KBM-7 (cell line): ENCODE measurements at places on chromosomes 13 and 19.

DNA sequence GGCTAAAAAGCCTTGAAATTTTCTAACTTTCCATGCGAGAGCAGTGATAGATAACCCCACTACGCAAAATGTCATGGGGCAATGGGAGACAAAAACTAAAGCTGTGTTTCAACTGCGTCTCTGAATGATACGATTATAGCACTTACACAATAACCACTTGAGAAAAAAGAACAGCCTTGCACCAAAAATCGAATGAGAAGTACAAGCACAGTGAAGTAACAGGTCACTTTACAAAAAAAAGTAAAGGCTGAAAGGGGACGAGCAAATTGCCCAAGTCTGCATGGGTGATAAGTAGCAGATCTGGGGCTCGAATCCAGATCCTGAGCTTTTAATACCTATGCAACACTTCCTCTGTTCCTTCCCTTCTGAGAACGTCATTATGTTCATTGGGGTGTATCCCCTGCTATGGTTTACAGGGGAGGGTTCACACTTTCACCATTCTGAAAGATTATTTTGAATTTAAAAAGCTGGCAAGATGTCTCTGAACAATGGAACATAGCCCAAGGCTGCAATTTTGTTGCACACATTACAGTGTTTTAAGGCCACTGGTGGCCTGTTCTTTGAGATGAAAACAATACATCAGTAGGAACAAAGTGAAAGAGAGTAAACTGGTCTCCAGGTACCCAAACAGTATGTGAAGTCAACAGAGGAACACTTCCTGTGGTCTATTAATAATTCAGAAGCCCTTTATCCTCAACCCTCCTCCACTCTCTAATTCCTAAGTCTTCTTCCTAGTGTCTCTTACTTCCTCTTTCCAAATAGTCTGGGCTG, 3.2 kb downstream of the CPB2 start:
- peak; percentile 65 for DNase-seq

- DNase-seq, result no peak
Observed at GRCh38 chr13:31036731-31037695, 104.6 kb downstream of the TEX26 start.

- no peak for DNase-seq
Observed at GRCh38 chr13:113631341-113632095, 26.5 kb downstream of the ATP4B start.

DNA sequence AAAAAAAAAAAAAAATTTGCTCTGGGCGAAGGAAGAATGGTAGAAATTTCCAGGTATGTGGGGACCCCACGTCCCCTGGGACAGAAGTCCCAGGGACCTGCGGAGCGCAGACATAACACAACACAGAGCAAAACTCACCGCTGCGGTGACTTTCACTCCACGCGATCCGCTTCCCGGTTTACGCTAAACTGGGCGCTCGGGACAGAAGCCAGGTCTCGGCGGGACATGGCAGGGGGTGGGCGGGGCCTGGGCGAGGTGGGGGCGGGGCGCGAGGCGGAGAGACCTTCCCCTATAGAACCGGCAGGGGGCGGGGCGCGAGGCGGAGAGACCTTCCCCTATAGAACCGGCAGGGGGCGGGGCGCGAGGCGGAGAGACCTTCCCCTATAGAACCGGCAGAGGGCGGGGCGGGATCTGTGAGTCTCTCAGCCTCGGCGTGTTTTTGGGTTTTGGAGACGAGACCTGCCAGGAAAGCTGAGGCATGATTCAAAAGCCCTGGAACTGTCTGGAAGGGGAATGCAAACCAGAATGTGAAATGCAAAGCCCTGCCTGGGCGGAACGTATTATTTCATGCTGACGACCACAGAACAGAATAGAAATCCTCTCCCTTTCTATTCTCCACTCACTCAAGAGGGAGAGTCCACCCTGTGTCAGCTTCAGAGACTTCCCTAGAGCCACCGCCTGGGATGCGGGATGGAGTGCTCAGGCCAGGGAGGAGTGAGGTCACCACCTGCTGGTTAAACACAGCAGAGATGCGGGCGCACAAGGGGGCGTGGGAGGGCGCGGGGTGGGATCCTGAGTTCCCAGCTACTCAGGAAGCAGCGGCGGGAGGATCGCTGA, 20.2 kb upstream of the ERVV-1 start:
- DNase-seq, result peak; percentile 68

- DNase-seq, result peak; percentile 84
Observed at GRCh38 chr19:35154525-35155406, at the start of gene FXYD5. FXYD5 (plus strand) TSS chr19:35154735; CDS start chr19:35155551, 816 bp downstream.

DNA sequence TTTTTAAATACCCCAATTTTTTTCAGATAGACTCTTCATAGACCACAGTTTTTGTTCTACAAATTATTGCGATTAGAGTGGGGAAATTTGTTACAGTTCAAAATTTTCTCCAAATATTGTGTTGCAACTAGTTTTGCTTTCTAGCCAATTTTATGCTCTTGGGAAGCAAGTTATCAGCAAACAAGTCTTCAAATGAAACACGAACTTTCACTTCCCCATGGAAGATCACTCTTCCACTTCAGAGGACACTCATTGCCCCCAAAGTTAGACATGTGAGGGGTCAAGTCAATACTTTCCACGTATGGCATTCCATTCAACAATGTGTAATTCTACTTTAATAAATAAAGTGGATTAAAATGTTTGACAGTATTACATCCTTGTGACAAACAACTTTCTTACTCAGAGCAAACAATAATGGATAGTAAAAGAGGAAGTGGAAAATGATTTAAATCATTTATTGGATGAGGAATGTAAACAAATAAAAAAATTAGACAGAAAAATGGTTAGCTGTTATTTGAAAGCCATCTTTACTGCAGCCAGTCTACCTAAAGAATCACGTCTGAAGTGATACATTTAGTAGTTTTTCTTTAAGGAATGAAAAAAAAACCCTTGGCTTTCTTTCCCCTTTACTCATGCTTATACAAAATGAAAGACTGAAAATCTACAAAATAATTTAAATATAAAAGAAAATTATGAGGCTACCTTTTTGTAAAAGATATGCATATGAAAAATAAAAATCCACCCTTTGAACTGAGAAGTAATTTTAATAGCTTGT, 41.2 kb upstream of the TNFSF11 start:
- DNase-seq, result no peak

- no peak for DNase-seq
Observed at GRCh38 chr19:35303357-35303915, 11.5 kb downstream of the MAG start.

GRCh38 chr19:10811391-10812111, 24.5 kb downstream of the TMED1 start:
- no peak for DNase-seq

GRCh38 chr13:98370806-98371515, 193.9 kb upstream of the RNF113B start:
- no peak for DNase-seq

GRCh38 chr19:47106821-47107201, 6.8 kb downstream of the ZC3H4 start:
- no peak for DNase-seq

DNA sequence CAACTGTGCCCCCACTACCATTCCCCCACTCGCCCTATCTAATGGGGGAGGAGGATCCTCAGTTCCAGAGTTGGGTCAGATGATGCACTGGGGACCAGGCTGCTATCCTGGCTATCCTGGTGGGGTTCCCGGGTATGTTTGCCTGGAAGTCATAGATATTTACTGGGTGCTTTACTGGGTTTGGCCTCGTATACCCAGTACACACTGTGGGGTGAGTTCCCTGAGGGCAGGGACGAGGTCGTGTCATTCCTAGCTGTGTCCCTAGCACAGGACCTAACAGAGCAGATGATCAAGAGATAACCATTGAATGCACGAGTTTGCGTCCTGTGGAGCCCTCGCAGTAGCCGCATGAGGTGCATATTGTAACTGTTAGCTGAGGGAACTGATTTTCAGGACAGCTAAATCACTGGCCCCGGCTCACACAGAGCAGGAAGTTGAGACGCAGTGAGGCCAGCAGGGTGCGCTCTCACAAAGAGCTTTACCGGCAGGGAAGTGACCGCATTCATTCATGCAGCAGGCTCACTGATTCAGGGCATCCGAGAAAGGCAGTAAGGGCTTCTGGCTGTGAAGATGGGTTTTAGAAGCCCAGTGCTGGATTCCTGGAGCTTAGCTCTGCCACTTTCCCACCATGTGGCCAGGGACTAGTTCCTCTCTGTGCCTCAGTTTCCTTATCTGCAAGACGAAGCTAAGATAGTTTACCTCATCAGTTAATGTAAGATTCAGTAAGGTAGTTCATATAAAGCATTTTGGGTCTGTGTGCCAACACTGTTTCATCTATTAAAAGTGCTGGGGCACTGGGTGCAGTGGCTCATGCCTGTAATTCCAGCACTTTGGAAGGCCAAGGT, 6.0 kb downstream of the RUVBL2 start:
- peak; percentile 70 for DNase-seq

DNA sequence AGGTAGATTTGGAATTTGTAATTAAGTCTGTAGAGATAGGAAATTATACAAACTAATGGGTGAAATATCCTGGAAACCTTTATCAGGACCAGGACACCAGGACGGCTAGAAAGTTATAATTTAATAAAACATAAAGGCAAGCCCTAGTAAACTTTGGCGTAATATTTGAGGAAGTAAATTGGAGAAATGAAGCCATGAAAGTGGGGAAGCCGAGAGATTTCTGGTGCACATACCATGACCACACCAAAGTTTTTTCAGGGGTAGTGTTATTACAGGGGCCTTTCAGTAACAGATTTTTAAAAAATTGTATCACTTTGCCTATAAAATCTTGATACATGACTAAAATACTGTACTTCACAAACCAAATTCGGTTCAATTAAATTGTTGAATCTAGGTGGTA, 54.7 kb upstream of the URAD start:
- peak; percentile 47 for DNase-seq

DNA sequence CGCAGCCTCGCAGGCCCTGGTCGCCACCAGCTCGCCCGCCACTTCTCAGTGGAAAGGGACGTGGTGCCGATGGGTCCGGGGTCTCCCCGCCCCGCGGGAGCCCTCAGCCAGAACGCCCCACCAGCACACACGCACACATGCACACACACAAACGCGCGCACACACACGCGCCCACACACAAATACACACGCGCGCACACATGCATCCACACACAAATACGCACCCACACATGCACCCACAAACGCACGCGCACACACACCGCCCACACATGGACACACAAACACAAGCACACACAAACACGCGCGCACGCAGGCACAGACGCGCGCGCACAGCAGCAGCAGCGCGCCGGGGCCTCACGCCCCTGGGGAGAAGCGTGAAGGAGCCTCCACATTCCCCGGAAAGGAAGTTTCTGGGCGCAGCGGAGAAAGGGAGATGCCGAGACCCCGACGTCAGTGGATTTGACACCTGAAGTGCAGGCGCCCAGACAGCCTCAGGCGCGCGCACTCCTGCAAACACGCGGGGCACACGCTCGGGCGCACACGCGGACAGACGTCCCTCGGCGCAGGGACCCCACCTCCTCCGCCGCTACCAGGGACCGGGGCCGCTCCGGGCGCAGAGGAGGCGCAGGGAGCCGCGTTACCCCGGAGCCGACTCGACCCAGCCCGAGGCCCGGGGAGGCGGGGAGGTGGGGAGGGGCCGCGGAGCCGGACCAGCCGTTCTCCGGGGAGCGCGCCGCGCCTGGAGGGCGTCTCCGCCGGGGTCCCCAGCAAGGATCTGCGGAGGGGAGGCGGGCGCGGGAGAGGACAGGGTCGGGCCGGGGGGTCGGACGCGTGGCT, 622 bp downstream of the RASA3 start:
- no peak for DNase-seq

DNA sequence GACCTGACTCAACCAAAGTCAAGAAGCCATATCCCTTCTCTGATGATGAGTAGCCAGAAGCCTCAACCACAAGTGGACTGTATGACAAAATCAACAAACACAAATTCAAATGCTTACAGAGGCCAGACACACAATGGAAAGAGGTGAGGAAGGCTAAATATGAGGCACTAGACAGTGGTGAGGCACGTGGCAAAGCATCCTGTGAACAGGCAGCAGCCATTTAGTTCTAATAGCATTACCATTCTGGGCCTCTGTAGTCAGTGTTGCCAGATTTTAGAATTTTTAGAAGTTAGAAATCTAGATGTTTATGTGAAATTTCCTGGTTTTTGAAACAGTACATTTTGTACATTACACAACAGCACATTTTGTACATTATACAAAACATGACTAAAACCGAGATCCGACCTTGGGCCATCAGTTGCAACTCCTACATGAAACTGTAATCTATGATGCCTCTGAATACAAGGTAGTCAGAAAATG, 403.3 kb downstream of the COG6 start:
- no peak for DNase-seq

DNA sequence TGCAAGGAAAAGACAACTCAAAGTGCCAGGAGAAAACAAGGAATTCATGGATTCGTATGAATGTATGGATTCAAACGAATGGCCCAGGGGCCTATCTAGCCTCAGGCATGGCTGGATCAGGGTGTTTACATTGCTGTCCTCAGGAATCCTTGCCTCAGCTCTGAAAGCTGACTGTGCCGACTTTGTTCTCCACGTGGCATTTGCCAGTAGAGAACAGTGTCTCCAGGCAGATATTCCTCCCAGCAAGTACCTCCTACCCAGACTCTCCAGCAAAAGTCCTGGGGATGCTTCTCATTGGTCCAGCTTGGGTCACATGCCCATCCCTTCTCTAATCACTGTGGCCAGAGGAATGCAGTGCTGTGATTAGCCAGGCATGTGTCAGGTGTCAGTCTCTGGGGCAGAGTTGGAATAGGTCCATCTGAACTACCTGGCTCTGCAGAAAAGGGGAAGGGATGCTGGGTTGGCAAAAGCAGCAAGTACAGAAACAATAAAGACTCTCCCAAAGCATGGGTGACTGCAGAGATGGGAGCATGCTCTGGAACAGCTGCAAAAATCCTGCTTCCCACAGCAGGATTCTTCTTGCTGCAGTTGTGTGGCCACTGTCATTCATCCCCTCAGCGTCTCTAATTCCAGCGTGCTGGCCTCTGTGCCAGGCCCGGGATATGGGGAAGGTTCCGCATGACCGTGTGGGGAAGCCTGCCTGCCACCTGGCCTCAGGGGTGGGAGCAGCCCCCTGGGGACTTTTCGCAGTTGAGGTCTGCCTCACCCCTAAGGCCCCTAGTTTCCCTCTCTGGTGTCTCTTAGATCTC, 30.0 kb downstream of the CCNE1 start:
- DNase-seq, result peak; percentile 27

- DNase-seq, result no peak
Observed at GRCh38 chr13:114303700-114304327, 10.5 kb upstream of the CHAMP1 start.

DNA sequence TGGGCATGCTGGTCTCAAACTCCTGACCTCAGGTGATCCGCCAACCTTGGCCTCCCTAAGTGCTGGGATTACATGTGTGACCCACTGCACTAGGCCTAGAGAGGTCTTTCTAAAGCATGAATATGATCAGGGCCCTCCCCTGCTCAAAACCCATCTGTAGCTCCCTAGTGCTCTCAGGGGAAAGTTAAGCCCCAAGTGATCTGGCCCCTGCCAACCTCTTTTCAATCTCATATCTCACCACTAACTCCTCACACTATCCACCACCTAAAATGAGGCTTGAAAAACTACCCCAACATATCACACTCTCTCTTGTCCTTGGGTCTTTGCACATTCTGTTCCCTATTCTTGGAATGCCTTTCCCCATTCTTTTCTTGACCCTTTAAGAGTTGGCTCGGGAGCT, 2.0 kb upstream of the DMWD start:
- no peak for DNase-seq
